ENCODE measurements at places on chromosomes 3 and 15.

GRCh38 chr3:66075281-66075680 lies 36.6 kb upstream of the MAGI1 start:
- no peak for DNase-seq

GRCh38 chr3:78918361-78919020 lies 849.3 kb downstream of the ROBO1 start:
- DNase-seq: no peak

GRCh38 chr3:127915937-127916493 lies 983 bp downstream of the KBTBD12 start:
- peak; percentile 34 for DNase-seq

DNA sequence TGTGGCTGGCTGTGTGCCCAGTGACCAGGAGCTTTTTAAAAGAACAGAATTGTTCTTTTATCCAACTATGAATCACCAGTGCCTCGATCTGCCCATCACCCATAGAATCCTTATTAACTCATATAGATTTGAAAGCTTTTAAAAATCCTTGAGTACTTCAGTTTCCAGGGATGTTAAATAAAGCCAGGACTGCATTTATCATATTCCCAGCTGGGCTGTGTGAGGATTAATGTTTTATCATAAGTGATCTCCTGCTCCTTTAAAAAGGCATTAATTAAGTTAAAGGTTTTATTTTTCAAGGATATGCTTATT lies 234.0 kb downstream of the MYRIP start:
- peak; percentile 64 for DNase-seq

- no peak for DNase-seq
These were observed 725.3 kb upstream of the CFAP20DC start for GRCh38 chr3:59775106-59775505.

DNA sequence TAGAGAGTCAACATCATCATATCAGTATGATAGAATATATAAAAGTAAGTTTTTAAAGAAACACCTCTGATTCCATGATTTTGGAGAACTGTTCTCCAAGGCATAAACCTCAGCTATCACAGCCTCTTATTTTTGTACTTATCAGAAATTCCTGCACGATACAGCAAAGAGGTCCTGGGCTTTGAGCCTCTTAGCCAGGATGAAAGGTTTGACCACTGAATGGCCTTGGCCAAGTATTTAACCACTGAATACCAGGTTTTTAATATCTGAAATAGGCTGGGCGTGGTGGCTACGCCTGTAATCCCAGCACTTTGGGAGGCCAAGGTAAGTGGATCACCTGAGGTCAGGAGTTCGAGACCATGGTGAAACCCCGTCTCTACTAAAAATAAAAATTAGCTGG lies 1.9 kb upstream of the FAM174B start:
- no peak for DNase-seq

DNA sequence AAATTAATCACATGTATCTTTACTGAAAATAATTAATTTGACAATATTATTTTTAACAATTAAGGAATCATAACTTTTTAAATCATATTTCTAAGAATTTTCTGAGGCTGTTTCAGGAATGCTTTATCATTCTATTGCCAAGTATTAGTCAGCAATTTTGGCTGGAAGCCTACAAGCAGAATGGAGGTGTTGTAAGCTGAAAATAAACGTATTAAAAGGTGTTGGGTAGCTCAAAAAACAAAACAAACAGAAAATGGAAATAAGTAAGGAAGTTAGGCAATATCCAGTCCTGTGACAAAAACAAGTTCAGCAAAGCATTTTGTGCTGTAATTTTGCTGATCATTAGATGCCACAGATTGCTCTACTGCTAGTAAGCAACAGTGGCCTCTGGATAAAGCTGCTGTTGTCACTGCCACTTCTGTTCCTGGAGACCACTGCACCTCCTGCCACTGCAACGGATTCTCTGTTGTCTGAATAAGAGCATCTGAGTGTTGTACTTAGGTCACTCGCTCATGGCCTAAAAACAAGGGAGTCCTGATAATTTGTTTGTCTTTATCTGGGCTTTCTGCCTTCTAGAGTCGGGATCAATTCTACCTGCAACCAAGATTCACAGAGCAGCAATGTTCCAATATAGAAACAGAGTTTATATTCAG lies 63.5 kb upstream of the SLITRK3 start:
- peak; percentile 2 for DNase-seq

DNA sequence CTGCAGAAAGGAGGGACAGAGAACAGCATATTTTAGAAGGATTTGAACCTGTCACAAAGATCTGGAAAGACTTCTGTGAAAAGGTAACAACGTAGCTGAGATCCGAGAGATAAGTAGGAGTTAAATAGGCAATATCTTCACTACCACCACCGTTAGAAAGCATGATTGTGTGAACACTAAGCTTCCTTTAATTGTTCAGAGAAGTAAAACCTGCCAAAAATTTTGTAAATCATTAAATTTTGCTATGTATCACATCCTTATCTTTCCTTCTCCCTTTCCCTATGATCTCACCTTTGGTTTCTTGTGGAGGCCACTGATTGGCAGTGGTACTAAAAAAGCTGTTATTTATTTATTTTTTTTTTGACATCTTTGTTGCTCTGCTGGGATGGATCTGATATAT lies 346.9 kb downstream of the NLGN1 start:
- DNase-seq: no peak

GRCh38 chr3:116280130-116280740 lies 165.1 kb downstream of the LSAMP start:
- no peak for DNase-seq

- peak; percentile 29 for DNase-seq
These were observed 104.9 kb downstream of the OCA2 start for GRCh38 chr15:27993996-27994780.

DNA sequence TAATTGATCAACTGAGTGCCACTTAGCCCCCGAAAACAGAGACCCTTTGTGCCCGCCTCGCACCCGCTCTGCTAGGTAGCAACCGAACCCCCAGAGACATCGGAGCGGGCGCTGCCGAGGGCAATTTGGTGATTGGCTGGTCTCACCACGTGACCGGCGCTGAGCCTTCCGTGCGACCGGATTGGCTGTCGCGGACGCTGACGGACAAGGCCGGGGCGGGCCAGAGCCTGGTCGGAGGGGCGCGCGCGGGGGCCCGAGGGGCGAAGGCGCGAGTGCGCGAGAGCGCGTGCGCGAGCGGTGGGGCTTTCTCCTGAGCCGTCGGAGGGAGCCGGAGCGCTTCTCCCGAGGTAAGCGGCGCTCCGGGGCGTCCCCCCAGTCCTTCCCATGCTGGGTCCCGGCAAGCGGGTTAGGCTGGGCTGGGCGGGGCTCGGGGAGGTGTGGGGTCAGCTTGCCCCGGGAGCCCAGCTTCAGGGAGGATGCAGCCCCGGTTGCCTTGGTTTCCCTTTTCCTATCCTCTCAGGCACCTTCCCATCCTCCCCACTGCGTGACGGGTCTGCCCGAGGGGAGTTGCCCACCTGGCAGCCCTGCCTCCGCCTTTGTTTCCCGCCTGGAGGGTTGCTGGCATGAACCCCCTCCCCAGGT lies at the start of gene TMEM108:
Gene TMEM108 (plus strand): TSS at position 303 of the 642 bp plus-strand sequence.
- peak; percentile 93 for DNase-seq

GRCh38 chr3:183279371-183279770 lies 26.3 kb downstream of the B3GNT5 start:
- no peak for DNase-seq

DNA sequence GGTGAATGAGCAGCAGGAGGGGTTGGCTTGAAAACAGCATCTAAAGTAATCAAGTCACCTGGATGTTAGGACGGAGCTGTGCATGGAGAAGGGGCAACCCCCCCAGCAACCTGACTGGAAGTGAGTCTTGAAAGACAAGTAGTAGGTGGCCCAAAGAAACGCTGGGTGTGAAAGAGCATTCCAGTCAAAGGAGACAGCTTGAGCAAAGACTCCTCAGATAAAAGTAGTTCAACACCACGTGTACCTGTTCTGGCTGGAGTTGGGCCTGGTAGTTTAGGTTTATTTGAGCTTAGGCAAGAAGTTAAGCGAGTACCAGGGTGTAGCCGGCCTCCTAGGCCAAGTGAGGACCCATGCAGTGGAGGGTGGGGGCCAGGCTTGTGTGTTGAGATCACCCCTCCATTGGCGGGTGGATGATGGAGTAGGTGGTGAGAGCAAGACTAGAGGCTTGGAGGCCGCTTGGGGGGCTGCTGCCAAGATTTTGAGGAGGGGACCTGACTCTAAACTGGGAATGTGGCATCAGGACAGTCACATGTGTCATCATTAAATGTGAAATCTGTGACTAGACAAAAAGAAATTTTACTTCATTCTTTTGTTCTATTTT lies 61.3 kb downstream of the ABHD2 start:
- no peak for DNase-seq

DNA sequence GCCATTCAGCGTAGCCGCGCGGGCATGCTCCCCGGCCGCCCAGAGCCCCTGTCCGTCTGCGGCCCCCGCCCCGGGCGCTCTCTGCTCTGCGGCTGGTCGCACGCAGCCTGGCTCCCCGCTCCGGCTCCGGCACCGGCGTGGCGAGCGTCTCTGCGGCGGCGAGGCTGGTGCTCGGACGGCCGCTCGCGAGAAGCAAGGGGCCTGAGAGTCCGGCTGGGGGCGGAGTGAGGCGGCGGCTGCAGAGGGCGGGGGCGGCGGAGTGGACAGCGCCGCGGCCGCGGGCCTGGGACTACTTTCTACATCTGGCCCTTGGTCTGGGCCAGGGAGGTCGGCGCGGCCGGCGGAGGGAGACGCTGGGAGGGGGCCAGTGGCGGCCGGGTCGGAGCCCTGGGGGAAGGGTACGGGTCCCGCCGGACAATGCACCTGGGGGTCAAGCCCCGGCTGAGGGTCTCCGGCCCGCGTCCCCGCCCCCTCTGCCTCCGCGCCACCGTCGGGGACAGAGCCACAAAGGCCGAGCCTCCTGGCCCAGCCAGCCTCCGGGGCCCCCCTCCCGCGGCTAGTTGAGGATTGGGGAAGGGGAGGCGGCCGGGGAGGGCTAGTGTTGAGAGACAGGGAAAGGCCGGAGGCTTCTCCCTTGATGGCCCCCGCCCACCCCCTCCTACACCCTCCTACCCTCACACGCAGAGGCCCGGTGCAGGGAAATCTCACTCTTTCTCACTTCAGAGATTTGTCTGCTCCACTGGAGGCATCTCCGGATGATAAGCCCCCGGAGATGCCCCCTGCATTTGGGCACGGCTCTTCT lies at the start of gene PRTG:
Gene PRTG (minus strand): TSS at position 226 of the 802 bp plus-strand sequence. CDS start 221 bp downstream, at position 5.
- DNase-seq: peak; percentile 83

- DNase-seq: no peak
These were observed 41.2 kb downstream of the MYO5C start for GRCh38 chr15:52254391-52254790.

DNA sequence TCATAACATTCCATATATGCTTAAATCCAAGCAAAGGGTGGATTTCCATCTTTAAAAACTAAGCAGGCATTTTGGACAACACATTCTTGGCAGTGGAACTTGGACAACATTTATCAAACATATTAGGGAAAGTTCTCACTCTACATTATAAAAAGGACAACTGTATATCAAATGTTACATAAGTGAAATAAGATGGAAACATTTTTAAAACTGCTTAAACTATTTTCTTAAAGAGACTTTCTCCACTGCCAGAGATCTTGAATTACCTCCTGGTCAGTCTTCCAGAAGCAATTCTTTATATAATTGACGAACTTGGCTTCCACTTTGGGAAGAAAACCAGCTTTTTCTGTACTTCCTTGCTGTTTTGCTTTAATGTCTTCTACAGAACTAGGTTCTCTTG lies 109.3 kb downstream of the NEO1 start:
- DNase-seq: peak; percentile 27

DNA sequence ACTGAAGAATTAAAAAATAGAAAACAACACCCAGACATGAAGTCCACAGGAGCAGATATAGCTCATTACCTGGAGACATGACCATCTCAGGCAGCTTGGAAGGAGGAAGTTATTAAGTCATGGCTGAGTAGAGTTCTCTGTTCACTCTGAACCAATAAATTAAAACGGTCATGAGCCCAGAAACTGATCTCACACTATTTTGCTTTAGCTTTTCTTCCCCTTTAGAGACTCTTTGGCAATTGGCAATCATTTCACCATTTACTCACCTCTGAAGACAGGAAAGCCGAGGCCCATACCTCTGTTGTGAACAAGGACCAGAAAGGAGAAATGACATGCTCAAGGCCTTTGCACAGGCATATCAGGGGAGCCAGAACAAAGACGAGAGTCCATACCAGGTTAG lies 26.6 kb downstream of the CLDN18 start:
- no peak for DNase-seq

GRCh38 chr15:25668901-25669300 lies 194.2 kb downstream of the ATP10A start:
- no peak for DNase-seq

GRCh38 chr3:117671722-117672318 lies 962.2 kb downstream of the TUSC7 start:
- DNase-seq: peak; percentile 67

DNA sequence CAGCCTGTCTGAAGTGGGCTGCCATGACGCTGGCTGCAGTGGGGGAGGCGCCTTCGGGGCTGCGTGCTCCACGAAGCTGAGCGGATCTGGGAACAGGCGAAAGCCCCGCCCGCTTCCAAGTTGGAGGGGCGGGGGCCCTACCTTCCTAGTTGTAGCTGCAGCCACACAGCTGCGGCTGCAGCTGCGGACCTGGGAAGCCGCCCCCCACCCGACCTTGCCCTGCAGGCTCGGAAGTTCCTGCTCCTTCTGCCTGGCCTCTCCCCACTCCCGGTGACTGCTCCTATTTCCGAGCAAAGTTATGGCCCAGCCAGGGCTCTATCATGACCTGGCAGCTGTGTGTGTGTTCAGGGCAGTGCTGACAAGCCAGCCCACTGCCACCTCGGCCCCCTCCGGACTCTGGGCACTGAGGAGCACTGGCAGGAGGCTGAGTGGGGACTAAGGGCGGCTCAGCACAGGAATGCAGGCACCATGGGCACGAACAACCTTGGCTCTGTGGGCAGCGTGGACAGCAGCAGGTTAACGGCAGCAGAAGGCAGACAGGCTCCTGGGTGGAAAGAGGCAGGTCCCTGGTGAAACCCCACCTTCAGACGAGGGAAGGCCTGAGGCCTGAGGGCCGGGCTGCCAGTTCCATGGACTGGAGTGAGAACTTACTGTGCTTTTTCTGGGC lies 352.4 kb upstream of the TMCO5A start:
- DNase-seq: no peak

GRCh38 chr15:78107471-78107870 lies 15.1 kb downstream of the SH2D7 start:
- no peak for DNase-seq

DNA sequence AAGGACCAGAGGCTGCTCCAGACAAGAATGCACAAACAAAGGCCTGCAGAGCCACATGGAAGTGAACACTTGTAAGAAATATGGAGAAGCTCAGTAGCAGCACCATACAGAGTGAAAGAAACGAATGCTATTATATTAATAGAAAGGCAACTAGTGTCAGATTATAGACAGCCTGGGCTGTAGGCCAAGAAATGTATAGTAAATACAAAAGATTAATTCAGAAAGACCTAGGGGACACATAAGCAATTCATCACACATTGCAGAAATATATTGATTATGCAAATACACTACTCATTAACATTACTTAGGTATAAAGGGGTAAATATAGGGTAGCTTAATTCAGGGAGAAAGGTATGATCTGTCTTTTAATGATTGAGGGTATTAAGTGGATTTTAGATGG lies 69.5 kb upstream of the GUCA1C start:
- no peak for DNase-seq

DNA sequence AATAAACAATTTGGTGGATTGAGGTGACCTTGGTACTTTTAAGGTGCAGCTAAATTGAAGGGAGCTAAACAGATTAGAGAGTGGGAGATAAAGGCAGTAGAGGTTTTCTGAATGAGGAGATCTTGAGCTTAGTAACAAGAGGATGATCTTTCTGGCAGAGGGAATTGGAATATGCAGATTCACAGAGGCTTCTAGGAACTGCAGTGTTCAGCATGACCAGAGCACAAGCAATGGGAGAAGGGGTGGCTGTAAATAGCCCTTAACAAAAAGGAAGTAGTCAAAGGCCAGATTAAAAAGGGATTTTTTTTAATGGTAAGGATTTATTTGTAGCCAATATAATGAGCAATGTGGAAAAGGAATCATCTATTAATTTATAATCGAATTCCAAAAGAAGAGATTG lies 5.7 kb upstream of the BNIP2 start:
- DNase-seq: no peak
